ENCODE measurements at places on chromosomes 3 and 15. TPM values are rescaled to one million over a fixed set of nuclear protein-coding genes. Genes with fewer than 3 reads are reported as not detected.

Gene FETUB
- not detected for total RNA-seq

Gene LRIG1
- 57.9 TPM for total RNA-seq

GRCh38 chr15:37061996-37062395 lies 38.4 kb downstream of the MEIS2 start:
- DNase-seq: no peak
- H3K4me3 ChIP-seq: no peak overlapping the region
- H3K27me3 ChIP-seq: no peaks in the 10 kb centered on the region
- no peak overlapping the region for H3K27ac ChIP-seq
- no peaks in the 10 kb centered on the region for H3K36me3 ChIP-seq
- no peaks in the 10 kb centered on the region for H3K4me1 ChIP-seq

DNA sequence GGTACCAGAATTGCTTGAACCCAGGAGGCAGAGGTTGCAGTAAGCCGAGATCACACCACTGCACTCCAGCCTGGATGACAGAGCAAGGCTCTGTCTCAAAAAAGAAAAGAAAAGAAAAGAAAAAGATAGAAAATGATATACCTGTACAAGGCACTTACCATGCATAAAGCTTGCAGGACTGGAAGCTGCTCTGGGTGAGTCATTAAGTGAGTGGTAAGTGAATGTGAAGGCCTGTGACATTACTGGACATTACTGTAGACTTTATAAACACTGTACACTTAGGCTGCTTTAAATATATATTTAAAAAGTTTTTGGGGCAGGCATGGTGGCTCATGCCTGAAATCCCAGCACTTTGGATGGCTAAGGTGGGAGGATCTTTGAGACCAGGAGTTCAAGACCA lies 99.2 kb downstream of the SLMAP start:
- H3K4me3 ChIP-seq: no peak overlapping the region
- H3K36me3 ChIP-seq: no peaks in the 10 kb centered on the region
- no peaks in the 10 kb centered on the region for H3K4me1 ChIP-seq
- H3K27me3 ChIP-seq: no peaks in the 10 kb centered on the region
- H3K27ac ChIP-seq: no peak overlapping the region
- DNase-seq: no peak

DNA sequence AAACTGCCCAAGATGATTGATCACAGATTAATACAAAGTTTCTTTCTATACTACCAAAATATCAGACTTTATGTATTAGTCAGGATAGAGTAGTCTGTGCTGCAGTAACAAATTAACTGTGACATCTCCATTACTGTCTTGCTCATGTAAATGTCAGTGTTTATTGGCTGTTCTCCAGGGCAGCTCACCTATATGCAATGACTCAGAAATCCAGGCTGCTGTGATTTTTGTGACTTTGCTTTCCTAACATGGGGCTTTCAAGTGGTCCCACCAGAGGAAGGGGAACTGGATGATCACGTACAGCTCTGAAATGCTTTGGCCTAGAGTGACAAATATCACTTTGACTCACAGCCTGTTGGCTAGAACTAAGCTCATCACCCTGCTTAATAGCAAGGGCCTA lies 12.9 kb downstream of the PLS1 start:
- H3K4me3 ChIP-seq: no peak overlapping the region
- H3K27ac ChIP-seq: no peak overlapping the region
- DNase-seq: no peak
- H3K27me3 ChIP-seq: no peaks in the 10 kb centered on the region

DNA sequence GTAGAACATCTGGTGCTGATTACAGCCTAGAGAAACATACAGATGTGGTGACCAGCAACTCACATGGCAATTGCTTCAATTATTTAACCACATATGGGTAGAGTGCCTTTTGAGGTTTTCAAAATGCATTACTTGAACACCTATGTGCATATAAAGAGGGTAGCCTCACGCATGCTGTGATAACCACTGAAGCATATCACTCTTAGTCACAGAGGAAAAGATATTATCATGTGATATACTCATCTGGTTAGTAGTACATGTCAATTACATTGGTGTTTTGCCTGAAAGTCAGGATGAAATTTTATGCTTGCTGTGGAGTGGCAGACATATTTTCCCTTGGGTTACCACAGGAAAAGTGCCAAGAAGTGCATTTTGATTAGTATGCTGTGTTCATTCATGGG lies 459.3 kb upstream of the AGTR1 start:
- H3K4me1 ChIP-seq: no peaks in the 10 kb centered on the region
- H3K4me3 ChIP-seq: no peak overlapping the region
- no peaks in the 10 kb centered on the region for H3K36me3 ChIP-seq
- no peaks in the 10 kb centered on the region for H3K27me3 ChIP-seq

- DNase-seq: no peak
- no peaks in the 10 kb centered on the region for H3K27me3 ChIP-seq
- H3K4me1 ChIP-seq: no peaks in the 10 kb centered on the region
Observed at GRCh38 chr3:40173227-40173721, 136.2 kb upstream of the EIF1B start.

DNA sequence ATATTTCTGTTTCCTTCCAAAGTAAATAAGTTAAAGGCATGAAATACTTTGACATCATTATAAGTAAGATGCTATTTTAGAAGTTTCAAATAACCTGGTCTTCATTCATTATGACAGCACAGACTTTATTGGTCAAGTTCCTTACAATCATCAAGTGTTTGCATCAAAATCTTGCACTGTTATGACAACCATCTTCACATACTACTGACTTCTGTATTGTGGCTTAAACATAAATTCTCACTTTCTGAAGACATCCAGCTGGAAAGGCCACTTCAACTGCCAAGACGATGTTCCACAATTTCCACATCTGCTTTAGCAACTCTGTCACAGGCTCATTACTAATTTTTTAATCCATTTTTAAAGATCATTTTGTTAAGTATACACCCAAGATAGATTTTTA lies 408.0 kb downstream of the MECOM start:
- H3K36me3 ChIP-seq: no peaks in the 10 kb centered on the region
- H3K27me3 ChIP-seq: no peaks in the 10 kb centered on the region
- no peak overlapping the region for H3K4me3 ChIP-seq
- DNase-seq: no peak
